ENCODE measurements at places on chromosomes 5 and 9.

DNA sequence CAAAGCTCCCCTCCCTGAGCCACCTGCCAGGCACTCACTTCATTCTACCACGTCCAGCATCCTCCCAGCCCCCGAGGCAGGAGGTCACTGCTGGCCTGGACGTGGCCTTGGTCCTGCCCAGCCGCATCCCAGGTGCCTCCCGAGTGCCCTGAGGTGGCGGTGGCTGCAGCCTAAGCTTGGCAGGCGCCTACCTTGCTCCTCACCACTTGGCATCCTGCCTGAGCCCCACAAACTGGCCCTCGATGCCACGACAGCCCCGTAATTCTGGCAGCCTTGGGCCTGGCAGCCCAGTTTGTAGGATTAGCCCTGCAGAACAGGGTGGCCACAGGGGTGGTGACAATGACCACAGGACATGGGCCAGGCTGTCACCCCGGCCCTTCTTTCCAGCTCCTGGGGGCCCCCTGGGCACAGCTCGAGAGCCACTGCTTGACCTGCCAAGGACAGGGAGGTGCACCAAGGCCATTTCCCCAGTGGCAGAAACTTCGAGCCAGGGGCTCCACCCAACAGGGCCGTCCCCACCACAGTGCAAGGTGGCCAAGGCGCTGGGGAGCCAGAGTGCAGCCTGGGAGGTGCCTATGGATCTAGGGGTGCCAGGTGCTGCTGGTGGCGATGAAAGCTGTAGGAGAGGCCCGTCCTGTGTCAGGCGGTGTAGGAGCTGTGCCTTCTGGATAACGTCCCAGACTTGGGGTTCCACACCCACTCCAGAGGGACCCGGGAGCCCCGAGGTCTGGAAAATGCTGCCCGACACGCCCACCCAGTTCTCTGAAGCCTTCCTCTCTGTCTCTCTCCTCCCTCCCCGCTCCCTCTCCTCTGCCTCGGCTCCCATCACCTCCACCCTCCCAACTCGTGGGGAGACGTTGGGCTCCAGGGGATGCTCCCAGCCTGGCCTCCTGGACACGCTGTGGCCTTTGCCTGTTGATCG lies 18.4 kb downstream of the NKD2 start:
- DNase-seq: no peak

- DNase-seq: no peak
These were observed 25.9 kb downstream of the QRFP start for GRCh38 chr9:130870491-130871381.

GRCh38 chr5:170006021-170006420 lies 25.7 kb upstream of the INSYN2B start:
- DNase-seq: no peak

GRCh38 chr5:62577488-62577887 lies 1.1 kb upstream of the LRRC70 start:
- DNase-seq: no peak

DNA sequence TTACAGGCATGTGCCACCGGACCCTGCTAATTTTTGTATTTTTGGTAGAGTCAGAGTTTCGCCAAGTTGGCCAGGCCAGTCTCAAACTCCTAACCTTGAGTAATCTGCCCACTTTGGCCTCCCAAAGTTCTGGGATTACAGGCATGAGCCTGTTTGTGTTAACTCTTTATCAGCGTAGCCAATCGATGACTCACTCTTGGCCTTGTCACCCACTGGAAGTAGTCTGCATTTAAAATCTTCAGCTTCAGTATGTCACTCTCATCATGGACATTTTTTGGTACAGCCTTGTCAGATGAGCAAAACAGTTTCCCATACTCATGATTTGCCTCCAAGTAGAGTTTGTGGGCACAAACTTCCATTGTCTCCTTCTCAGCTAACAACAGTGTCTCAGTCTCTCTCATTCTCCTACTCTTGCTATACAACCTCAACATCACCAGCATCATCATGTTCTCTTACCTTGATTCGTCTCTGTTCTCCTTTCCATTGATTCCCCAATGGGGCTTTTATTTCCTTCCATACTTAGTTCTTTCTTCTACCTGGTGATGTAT lies 22.5 kb downstream of the MUSK start:
- DNase-seq: no peak

- DNase-seq: no peak
These were observed at the start of gene FAM163B for GRCh38 chr9:133609311-133610098. Gene FAM163B, minus strand, starts transcription at chr9:133609389. Its CDS starts 29,166 bp downstream, at chr9:133580223.

DNA sequence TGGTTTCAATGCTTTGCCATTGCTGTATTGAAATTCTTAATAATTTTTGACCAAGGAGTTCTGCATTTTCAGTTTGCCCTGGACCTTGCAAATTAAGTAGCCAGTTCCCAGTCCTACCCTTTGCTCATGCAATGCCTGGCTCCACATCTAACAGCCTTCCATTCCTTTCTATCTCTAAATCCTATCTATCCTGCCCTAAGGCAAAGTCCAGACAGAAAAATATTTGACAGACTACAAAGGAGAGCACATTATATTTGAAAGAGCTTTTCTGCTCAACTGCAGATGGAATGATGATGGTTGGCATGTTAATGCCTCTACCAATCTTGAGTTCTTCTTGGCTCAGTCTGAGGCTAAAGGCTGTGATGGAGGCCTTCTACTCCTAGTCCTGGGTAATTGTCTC lies 15.5 kb downstream of the SLC22A4 start:
- DNase-seq: no peak

DNA sequence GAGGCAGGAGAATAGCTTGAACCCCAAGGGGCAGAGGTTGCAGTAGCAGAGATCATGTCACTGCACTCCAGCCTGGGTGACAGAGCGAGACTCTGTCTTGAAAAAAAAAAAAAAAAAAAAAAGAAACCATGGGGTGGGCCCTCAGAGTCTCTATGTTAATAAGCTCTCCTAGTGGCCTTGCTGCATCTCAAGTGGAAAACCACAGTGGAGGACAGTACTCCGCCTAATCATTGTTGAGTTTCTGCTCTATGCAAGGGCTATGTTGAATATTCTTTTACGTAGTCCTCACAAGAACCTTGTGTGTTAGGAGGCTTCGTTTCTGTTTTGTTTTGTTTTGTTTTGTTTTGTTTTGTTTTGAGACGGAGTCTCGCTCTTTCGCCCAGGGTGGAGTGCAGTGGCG lies 48.9 kb downstream of the TJP2 start:
- no peak for DNase-seq

- DNase-seq: no peak
These were observed 48.8 kb downstream of the LNPEP start for GRCh38 chr5:96984506-96985192.

GRCh38 chr9:127219520-127219919 lies 45.1 kb upstream of the GARNL3 start:
- DNase-seq: no peak

DNA sequence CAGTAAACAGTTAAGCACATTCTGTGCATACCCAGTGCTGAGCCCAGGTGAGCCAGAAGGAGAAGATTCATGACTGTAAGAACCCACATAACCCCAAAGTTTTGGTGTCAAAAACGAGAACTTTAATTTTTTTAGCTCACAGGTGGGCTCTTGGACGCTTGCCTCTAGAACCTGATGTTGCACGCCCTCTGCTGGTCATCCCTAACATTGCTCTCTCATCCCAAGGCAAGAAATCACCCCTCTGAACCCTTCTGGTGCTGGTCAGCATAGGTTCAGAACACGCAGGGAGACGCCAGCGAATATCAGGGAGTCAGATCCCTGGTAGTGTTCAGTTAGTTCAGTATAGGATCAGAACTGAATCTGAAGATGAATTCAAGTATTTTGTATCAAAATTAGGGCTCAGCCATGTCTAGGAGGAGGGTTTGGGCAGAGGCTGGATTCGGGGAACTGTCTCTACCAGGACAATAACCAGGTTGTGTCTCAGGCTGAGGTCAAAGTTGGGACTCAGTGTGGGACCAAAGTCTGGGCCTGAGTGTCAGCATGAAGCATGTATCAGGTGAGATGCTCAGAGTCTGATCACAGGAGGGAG lies 4.1 kb upstream of the DNAJB5 start:
- no peak for DNase-seq

GRCh38 chr5:36200513-36200912 lies 41.2 kb downstream of the NADK2 start:
- no peak for DNase-seq

GRCh38 chr5:180900178-180900577 lies 1.2 kb downstream of the BTNL8 start:
- DNase-seq: no peak

- no peak for DNase-seq
These were observed 4.1 kb downstream of the TIGD6 start for GRCh38 chr5:149996205-149996890.

DNA sequence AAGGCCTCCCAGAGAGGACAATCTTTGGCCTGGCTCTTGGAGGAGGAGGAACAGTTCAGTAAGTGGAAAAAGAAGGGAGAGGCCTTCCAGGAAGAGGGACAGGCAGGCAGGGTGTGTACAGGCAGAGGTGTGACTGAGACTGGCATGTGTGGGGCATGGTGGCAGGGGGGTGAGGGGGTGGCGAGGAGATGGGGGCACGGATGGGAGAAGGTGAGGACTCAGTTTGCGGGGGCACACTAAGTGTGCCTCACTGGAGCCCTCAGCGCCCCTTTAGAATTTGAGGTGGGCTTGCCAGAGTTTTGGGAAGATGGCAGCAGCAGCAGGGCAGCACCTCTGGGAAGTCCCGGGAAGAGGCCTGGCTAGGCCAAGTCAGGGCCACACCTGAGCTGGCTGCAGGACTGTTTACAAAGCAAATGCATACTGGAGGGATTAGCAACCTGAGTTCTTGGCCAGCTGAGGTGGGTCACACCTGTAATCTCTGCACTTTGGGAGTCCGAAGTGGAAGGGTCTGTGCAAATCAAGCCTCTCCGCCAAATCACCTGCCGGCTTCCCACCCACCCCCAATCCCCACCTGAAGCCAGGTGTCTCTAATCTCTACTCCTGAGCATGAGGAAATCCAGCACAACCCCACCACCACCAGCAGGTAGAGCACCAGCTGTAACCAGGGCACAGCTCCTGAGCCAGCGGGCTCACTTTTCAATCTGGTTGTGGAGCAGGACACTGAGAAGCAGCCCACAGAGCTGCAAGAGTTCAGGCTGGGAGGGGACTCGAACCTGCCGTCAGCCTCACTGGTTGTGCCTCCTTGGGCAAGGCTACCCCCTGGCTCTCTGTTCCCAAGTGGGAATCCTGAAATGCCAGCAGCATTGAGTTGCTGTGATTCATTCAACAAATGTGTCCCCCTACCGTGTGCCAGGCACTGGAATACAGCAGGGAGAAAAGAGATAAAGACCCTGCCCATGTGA lies 10.2 kb upstream of the GABRP start:
- DNase-seq: no peak

- DNase-seq: no peak
These were observed 25.1 kb downstream of the TRIO start for GRCh38 chr5:14168144-14168792.

DNA sequence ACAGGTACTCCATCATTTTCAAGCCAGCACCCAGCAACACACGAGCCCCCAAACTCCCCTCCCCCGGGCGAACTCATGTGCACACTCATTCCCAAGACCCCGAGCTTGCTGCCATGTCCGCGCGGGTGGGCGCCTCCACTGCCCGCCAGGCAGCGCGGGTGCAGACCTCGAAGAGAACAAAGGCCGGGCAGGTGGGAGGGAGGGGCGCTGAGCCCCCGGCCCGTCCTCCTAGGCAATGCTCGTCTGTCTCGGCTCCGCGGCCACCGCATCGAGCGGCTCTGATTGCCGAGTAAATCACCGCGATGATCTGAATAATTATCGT lies 47.1 kb upstream of the PSD2 start:
- no peak for DNase-seq

DNA sequence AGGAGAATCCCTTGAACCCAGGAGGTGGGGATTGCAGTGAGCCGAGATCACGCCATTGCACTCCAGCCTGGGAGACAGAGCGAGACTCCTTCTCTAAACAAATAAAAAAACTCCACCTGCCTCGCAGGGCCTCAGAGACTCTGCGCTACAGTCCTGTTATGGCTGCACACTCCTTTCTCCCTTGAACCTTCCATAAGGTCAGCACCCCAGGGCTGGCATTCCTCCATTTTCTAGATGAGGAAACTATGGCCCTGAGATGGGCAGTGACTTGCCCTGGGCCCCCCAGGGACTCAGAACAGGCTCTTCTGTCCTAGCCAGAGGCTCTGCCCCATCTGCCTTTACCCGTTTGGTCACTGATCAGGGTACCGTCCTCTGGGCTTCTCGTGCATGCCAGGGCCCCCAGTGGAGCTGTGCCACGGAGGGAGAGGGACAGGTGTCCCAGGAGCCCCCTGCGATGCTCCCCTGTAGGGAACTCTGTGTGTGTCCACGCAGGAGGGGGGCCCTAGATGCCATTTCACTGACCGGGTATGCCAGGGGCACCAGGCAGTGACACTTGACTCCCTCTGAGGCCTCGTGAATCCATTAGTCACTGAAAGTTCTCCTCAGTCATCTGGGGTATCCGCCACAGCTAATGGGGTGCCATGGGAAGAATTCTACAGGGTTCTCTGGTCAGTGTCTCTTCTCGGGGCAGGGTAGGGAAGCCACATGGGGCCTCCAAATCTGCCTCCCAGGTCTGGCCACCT lies 16.2 kb downstream of the RALGDS start:
- no peak for DNase-seq

- no peak for DNase-seq
These were observed 116.3 kb upstream of the SLC25A48 start for GRCh38 chr5:135718151-135718550.

GRCh38 chr5:115544043-115544435 lies 536 bp downstream of the FEM1C start:
- DNase-seq: peak; percentile 22

- DNase-seq: no peak
These were observed 5.3 kb downstream of the DPYSL3 start for GRCh38 chr5:147504535-147504934.

DNA sequence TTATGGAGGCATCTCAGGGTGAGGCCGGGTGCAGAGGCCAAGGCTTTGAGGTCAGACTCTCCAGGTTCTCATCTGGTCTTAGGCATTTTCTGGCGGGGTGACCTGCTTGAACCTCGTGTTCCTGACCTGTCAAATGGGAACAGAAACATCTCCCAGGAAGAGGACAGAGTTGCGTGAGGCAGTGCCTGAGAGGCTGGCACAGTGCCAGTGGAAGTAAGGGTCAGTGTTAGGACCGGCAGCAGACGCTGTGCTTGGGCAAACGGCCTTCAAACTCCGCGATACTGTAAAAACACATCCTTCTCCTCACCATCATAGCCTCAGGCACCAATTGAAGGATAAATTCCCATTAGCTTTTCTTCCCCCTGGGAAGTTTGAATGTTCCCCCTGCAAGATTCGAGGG lies 55.6 kb upstream of the FCN2 start:
- no peak for DNase-seq

DNA sequence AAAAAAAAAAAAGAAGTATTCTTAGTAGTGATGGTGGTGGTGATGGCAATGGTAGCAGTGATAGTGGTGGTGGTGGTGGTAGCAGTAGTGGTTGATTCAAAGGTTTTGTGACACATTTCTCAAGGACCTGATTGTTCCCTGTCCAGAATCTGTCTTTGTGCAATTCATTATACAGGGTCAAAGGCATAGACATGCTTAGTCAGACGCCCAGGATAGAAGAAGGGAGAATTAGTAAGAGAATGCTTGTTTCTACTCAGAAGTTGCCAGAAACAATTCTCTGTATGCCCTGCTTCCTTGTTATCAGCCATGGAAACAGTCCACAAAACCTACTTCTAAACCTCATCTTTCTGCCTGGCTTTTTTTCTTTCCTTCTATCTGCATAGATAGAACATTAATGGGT lies 89.4 kb downstream of the SLC44A1 start:
- DNase-seq: no peak
